Esophagus squamous epithelium (tissue), 5 donors: ENCODE measurements at places on chromosomes 1 and 21.

GRCh38 chr21:45436351-45437065, 31.5 kb downstream of the COL18A1 start:
- no peak for DNase-seq

DNA sequence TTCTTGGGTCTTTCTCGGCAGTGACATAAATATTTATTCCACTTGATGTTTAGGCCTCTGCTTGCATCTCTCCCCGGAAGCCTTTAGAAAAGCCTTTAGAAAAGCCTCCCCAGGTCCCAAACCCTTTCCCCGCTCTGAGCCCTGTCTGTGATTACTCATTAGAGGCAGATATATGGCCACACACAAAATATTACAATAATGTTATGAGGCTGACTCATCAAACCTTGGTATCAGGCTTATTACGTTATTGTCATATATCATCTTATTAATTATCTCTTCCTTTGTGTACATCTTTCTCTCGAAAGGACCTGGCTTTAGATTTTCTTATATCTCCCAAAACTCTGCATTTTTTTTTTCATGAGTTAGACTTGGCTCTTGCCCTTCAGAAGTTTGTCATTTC, 69.5 kb downstream of the FGGY start:
- DNase-seq: no peak

- DNase-seq: no peak
Measured at GRCh38 chr1:235244974-235245592, 82.9 kb downstream of the ARID4B start.

DNA sequence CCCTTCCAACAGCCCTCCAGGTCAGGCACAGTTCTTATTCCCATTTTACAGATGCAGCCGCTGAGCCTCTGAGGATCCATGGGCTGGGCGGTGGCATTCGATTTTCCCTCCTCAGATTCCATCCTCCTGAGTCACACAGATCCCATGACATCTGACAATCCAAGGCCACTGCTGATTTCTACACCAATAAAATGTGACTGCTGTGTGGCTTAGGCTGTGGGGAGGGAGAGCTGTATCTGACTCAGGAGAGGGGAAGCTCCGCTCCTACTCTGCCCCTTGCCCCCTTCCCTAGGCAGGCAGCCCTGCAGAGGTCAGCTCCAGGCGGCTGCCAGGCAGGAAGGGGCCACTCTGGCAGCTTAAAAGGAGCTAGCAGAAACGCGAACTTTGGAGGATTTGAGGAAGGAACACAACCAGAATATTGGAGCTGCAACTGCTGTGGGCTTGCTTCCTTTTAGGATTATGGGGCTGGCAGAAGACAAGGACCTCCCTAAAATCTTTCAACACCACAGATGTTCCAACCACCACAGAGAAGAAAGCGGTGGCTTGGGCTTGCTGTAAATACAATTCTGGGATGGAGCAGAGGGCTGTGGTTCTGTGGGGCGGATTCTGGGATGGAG, 50.0 kb downstream of the MRPL37 start:
- DNase-seq: no peak

DNA sequence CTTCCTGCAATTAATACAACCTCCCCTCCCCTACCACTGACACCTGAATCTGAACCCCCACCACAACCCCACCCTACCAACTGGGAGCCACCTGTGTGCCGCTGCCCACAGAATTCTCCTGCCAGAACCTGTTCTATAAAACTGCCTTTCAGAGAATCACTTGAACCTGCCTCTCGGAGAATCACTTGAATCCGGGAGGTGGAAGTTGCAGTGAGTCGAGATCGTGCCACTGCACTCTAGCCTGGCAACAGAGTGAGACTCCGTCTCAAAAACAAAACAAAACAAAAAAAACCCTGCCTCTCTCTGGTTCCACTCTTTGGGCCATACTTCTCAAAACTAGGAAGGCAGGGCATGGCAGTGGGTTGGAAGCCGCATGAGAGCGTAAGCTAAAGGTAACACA, 5.7 kb downstream of the URB1 start:
- no peak for DNase-seq

GRCh38 chr1:112991402-112992120, 35.6 kb upstream of the SLC16A1 start:
- DNase-seq: no peak

- DNase-seq: no peak
Measured at GRCh38 chr1:1175221-1176062, 1.8 kb downstream of the TTLL10 start.

GRCh38 chr1:21097729-21098128, 79.0 kb downstream of the EIF4G3 start:
- DNase-seq: no peak

GRCh38 chr21:35203093-35203977, 154.2 kb upstream of the RUNX1 start:
- no peak for DNase-seq

DNA sequence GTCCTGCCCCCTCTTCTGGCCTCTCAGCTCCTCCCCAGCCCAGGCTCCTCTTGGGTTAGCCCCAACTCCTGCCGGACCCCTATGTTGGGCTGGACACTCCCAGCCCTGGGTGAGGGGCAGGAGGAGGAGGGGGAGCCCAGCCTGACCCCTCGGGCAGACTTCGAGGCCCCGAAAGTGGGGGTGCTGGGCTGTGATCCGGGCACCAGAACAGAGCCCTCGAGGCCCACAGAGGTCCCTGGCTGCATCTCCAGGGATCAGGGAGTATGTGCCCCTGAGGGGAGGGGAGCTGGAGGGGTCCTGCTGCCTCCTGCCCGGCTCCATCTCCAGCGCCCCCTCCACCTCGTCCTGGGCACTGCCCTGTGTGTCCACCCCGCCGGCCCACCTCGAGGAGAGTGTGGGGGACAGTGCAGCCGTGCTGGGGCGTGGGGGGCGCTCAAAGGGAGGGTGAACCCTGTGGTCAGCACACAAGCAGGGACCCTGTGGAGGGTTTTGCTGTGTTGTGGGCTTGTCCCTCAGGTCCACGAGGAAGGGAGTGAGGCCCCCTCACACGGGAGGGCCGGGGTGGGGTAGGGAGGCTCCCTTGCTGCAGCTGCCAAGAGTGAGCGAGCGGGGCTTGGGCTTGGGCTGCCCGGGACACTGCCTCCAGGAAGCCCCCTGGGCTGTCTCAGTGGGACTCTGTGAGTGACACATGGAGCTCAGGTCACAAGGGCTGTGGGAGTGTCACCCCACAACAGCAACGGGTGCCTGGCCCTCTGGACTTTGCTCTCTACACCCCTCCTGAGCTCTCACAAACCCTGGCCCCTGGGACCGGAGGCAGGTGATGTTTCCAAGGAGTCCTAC, 54.4 kb downstream of the COL18A1 start:
- DNase-seq: no peak

GRCh38 chr1:211928290-211928801, 97.8 kb upstream of the LPGAT1 start:
- DNase-seq: no peak

DNA sequence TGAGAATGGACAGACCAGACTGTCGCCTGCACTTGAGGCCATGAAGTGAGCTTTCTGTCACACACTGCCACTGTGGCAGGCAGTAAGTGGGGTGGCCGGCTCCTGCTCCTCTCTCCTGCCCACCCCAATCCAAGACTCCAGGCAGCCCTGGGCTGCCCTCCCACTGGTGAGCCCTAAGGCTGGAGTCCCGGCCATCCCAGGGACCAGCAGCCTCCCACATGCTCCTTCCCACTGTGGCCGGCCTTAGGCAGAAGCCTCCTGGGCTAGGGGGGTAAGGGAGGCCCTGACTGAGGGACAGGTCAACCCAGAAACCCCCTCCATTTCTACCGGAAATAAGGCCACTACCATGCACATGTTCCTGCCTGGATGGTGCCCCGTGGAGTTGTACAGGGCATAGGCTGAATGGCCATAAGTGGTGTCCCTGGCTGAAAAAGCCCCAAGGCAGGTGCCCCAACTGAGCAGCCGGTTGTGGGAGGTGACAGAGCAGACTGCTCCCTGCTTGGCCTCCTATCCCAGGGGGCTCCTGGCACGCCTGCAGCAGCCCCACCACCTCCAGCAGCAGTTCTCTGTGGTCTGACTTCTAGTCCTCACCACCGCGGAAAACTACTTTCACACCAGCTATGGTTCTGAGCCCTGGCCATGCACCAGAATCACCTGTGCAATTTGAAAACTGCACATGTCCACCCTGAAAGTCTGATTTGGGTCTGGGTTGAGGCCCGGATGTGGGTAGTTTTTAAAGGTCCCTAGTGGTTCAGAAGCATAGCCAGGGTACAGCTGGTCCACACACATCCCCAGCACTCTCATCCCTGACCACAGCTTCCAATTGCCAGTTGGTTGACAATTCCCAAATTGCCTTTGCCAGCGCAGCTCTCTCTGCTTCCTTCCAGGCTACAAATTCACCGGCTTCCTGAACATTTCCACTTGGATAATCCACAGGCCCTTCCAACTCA, 1.6 kb upstream of the ARTN start:
- DNase-seq: no peak

DNA sequence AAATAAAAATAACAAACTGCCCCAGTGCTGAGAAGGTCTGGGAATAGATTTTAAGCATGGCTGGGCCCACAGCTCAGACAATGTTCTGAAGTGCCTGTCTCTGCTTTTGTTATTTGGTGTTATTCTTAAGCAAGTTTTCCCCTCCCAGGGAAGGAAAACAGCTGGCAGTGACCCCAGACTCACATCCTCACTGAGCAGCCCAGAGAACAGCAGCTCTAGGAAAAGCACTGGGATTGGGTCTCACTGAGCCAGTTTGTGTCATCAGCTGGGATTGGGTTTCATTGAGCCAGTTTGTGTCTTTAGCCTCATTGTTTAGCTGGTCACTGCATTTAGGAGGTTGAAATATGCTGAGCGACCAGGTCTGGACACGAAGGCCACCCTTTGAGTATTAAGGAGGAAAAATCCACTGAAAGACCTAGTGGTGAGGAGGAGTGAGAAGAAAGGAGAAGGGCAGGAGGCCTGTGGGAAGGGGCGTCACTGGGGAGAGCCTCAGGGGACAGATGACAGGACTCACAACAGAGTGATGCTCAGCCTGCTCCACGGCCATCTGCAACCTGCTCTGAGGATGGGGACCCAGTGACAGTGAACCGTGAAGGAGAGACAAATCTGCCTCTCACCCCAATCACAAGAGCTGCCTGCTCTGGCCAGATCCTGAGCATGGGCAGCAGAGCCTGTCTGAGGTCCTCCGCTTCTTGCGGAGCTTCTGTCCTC, 103.8 kb downstream of the TOMM20 start:
- DNase-seq: no peak

GRCh38 chr1:184061396-184062003, 10.0 kb downstream of the TSEN15 start:
- no peak for DNase-seq

DNA sequence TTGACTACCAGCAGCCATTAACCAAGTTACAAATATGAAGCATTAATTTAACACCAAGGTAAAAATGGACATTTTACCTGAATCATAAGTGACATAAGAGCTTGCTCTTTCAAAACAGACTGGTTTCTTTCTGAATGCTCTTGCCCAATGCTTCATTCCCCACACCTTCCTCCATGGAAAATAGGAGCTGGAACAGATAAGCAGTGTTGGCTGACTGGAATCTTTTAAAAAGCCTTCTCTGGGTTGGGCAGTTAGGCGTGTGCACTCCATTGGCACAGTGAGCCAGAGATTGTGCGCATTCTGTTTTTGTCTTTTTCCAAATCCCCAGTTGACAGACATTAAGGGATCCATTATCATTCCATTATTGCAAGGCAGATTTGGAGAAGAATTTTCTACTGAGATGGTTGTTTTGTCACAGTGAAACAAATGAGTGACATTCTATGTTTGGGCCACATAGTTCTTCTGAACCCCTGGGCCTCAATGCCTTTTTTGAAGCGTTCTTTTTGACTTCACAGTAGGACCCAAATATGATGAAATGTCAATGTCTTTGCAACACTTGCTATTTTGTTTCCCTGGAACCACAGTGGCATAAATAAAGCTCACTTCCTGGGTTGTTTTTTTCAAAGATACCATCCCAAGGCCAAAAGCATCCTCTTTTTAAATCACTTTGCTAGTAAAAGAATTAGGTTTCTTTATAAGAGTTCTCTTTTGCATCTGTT, 32.3 kb downstream of the LRRC8B start:
- DNase-seq: no peak

- DNase-seq: no peak
Measured at GRCh38 chr1:244239261-244239770, 188.2 kb downstream of the ZBTB18 start.

DNA sequence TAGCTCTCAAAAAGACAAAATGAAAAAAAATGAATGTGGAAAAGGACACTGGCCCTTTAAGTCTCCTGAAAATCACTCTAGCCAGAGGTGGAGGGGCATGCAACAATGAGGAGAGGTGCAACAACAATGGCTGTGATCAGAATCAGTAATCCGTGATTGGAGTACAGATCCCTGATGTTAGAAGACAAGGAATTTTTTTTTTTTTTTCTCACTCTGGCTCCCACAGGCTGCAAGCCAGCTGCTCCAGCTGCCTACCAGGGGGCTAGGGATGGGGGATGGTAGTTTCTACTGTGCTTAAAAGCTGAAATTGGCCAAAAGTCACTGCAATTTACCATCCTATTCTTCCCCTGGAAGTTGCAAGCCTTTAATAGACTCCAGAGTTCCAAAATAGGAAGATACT, 54.5 kb downstream of the STYXL2 start:
- no peak for DNase-seq

DNA sequence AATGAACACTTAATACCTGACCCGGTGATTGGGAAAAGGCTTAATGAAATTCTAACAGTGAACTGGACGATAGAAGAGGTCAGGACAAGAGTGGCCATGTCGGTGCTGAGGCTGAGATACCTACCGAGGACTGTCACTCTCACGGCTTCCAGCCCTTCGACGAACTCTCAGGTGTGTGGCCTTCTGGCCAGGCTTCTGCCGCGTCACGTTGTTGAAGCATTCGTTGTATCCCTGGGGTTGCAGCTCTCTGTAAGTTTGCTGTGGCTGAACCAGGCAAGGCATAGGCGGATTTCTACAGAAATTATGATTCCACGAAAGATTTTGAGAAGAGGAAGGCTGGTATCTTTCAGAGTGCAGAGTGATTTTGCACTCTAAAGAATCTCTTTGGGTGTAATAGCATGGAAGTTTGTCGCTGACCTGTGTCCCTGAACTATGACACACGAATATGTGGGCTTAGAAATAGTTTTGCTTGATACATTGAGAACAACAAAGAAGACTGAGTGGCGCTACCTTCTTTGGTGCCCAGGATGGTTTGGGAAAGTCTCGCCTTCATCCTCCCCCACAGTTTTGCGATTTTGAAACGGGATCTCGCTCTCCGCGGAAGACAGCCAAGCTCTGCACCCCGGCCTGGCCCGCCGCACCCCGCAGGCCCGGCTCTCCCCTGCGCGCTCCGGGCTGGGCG, 403 bp upstream of the EPHX4 start:
- DNase-seq: no peak

DNA sequence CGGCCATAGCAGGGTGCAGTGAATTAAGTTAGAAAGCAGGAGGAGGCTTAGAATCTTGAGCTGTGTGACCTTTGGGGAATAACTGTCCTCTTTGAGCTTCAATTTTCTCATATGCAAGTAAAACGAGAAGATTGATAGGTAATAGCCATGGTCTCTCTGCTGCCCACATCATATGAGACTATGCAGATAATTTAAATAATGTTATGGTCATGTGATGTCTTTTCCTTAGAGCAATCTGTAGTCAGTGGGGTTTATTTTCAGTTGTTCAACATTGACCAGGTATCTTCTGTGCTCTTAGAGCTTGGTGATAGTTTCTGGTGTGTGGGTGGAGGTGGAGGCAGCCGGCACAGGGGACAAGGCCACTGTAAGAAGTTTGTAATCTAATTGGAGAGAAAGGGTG, 537.1 kb downstream of the KIF26B start:
- DNase-seq: no peak
